Sciatic nerve (tissue), 2 donors: ENCODE measurements at places on chromosomes 12 and 14. TPM values are rescaled to one million over a fixed set of nuclear protein-coding genes. Genes with fewer than 3 reads are reported as not detected.

DNA sequence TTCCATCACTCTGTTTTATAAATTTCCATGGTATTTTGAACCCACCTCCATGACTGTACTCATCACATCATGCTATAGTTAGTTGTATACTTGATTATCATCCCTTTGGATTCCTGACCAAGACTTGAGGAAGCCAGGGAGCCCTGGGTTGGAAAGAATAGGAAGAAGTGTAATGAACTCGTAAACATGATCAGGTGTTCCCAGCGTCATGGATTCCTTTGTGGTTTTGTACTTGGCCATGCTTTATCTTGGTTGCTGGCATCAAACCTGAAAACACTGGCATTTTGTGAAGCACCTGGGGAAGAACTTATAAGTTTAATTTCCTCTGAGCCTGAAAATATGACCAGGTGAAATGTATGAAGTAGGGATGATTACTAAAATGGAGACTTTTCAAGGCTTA is 76.4 kb downstream of the CHST11 start:
- no peak for DNase-seq

GRCh38 chr12:74896186-74896585 is 313.5 kb downstream of the KCNC2 start:
- no peak for DNase-seq

DNA sequence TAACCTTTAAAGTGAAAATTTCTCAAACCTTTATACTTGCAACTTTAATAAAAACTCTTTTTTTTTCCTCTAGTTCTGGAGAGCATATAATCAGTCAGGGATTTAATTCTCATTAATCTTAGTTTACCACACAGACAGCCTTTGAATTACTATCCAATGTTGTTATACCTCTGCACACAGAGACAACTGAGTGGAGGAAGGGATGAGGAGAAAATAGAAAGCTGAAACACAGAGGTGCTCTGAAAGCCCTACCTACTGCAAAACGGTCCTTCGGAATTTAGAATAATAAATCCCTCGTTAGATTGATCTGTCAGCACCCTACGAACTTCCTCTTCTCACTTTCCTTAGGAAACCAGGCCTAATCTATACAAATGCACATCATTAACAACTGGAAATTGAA is 122.1 kb downstream of the STXBP6 start:
- DNase-seq, result no peak

- DNase-seq, result peak; percentile 78
Measured at GRCh38 chr12:47811581-47812484, 7.9 kb downstream of the HDAC7 start.

GRCh38 chr14:54637270-54638134 is 70.6 kb downstream of the SAMD4A start:
- no peak for DNase-seq

PLD4 gene
- 7.0 TPM for total RNA-seq

RNASE7 gene
- total RNA-seq, result not detected

POU6F1 gene
- 40.7 TPM for total RNA-seq
